ENCODE measurements at places on chromosomes 11 and 22.

DNA sequence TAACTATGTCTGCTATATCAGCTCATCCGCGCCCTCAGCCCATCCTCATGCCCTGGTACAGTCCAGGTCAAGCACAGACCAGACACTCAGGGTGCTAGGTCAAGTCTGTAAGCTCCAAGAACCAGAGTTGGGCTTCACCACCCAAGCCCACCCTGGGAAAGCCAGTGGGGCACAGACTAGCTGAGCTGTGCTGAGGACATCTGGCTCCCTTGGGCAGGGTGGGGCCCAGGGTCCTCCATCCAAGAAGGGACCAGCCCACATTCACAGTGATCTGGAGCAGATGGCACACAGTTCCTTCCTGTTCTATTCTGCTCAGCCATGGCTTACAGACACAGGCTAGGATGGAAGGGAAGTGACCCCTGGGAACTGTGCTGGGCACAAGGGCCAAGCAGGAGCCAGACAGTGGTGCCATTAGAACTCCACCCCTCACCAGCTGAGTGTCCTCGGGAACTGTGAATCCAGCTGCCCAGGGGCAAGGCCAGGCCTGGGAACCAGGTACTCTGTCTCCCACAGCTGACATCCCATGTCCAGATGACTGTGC is 9.1 kb downstream of the P2RY6 start:
- no peak for DNase-seq

DNA sequence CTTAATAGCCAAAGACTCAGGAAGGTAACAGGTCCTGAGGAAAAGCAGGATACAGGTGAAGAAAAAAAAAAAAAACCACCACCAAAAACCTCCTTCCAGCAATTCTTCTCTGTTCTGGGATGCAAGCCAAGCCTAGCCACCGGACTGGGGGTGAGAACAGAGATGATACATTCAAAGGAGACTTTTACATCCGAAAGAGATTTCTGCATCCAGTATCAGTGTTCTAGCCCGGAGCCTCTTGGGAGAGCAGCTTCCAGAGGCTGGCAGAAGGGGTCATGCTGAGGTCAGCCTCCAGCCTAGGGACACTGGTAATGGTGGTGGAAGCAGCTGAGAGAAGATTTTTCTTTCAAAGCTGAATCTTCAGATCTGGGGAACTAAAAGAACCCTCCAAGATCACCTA is 76.2 kb downstream of the KCNC1 start:
- no peak for DNase-seq

DNA sequence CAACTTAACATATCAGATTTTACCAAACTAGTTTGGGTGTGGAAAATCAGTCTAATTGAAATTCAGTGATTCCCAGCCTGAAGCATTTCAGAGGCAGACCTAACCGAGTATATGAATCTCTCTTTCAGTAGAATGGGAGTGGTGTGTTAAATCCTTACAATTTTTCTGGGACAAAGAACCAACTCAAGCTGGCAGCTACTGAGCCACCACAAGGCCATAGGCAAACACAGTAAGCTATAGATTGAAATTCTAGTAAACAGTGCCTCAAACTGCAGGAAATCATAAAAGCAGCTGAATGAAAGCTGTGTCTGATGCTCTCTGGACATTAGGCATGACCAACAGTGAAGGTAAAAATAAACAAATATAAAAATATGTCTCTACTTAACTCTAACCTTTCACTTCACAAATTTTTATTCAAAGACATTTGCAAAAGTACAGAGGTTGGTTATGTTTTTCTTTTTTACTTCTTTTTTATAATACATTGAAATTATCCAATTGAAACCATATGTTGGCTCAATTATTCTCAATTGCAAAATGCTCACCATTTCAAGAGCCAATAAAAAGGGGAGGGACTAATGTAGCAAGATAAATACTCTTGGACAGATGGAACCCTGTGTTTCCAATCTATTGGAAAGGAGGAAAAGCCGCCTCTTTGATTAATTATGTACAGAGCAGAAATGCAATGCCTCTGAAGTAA is 35.8 kb upstream of the FIBIN start:
- no peak for DNase-seq

DNA sequence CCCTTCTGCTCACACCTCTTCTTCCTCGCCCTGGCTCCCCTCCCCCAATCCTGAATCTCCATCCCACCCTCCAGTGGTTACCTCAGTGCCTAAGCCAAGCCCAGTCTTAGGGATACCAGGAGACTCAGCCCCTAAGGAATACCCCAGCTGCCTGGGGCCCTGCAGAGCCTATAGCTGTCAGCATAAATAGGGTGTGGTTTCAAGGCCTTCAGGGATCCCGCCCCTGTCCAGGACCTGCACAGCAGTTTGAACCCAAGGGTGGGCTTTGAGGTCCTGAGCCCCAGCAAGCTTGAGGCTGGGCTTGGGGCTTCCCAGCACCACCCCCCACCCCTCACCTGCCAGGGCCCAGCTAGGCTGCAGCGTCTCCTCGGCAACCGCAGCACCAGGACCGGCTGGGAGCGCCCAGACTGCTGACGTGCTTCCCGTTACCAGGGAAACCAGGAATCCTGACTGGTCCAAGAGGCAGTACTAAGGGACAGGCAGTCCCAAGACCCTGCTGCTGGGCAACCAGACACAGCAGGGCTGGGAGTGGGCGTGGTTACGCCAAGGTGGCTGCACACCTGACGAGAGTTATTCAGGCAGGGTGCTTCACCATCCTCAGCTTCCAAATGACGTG is 13.7 kb downstream of the APBB1 start:
- peak; percentile 84 for DNase-seq

DNA sequence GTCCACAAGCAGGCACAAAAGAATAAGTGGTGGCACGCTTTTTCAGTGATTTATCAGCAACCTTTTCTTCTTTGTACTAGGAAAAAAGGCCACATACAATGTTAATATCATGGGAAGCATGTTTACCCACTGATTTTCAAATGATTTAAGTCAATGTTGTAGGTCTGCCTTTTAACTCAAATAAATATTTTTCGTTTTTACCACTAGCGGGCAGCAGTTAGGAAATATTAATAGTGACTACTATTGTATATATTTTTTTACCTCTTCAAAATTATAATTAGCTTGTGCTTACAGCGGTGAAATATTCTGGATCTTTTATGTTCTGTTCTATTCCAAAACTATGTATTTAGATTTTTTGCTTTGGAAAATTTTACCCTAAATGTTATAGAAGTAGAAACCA is 6.4 kb upstream of the SLC17A6 start:
- no peak for DNase-seq

- DNase-seq: no peak
These were observed 44.9 kb downstream of the ATG16L2 start for GRCh38 chr11:72859126-72859525.

DNA sequence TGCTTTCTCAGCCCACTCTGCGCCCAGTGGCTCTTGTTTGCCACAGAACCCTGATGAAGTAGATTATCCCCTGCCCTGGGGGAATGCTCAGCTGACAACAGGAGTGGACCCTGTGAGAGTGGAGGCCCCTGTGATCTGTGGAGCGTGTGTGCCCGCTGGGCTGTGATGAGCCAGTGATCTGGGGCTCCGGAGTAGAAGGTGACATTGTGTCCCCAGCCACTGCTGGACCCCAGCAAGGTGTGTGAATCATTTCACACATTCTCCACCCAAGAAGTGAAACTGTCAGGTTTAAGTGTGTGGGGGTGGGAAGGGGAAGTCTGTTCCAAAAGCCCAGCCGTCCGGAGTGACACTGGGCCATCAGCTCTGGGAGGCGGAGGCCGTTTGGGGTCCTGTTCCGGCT is 33.1 kb upstream of the GRAMD4 start:
- no peak for DNase-seq

DNA sequence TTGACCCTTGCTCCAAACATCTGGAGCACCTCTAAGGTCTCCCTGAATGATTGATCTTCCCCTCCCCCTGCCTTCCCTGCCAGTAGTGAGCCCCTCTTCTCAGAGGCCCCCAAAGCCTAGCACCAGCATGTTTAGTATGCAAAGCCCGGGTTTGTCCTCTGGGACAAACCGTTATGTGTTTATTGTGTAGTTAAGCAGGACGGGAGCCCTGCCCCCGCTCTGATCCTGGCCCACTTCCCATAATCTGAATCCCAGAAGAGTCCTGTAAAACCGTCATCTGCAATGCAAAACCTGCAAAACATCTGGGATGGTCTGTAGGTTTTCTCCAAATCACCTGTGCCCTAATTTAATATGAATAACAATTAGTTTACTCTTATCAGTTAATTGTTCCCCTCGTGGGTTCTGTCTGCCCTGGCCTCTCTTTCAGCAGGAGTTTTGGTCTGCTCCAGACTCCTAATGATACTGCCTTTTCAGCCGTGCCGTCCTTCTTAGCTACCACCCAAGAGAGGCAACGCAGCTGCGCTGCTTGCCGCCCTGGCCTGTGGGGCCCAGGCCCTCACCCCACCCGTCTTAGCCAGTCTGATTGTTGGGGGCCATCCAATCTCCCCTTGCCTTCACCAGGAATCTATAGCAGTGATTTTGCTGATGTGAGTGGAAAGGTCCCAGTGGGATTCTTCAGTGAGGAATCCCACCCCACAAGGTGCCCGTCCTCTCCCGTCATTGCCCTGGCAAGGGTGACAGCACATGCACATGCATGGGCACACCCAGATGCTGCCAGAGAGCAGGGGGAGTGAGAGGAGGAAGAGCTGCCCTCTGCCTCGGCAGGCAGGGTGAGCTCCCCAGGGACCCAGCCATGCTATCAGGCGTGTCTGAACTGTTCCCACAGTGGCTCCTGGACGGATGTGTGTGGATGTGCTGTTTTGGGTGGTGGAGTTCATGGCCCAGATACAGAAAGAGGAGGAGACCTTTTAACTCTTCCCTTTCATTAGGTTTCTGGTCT is 3.0 kb upstream of the B3GAT1 start:
- no peak for DNase-seq

- no peak for DNase-seq
These were observed 78.8 kb upstream of the HORMAD2 start for GRCh38 chr22:30001459-30001858.

DNA sequence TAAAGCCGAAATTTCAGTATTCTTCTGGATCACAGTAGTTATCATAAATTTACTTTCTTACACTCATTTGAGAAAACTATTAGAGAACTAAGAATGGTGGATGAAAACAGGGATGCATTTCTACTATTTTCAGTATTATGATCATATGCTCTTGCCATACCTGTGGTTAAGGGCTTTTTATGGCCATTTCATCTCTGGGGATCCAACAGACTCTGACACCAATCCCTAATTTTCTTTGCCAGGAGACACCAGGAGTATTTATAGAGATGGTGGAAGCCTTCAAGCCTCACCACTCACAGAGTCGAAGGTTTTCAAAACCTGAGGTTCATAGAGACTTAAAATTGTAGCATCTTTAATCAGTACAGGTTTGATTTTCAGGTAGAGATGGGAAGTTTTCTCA is at the start of gene OR51L1:
Gene OR51L1, plus strand, starts transcription at position 301 of the 400 bp plus-strand sequence. CDS start 4,132 bp downstream, outside the sequence.
- DNase-seq: no peak

GRCh38 chr11:102112509-102112821 is 2.2 kb downstream of the YAP1 start:
- DNase-seq: no peak

- DNase-seq: peak; percentile 86
These were observed 237.5 kb downstream of the MIAT start for GRCh38 chr22:26894766-26895485.

- DNase-seq: no peak
These were observed 58.6 kb downstream of the APOL1 start for GRCh38 chr22:36311386-36312085.

DNA sequence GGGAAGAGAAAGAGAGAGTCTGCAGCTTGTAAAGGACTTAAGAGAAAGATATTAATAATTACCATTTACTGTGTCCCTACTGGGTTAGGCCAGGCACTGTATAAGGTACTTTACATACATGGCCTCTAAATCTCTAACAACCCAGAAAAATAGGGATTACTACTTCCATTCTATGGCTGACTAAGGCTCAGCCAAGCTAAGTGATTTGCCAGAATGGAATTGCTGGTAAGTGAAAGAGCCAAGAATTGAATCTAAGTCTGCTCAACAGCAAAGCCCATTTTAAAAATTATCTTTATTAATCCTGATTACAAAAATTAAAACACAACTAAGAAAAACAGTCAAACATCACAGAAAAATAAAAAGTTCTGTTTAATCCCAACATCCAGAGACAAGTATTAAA is 21.4 kb downstream of the XRRA1 start:
- no peak for DNase-seq

DNA sequence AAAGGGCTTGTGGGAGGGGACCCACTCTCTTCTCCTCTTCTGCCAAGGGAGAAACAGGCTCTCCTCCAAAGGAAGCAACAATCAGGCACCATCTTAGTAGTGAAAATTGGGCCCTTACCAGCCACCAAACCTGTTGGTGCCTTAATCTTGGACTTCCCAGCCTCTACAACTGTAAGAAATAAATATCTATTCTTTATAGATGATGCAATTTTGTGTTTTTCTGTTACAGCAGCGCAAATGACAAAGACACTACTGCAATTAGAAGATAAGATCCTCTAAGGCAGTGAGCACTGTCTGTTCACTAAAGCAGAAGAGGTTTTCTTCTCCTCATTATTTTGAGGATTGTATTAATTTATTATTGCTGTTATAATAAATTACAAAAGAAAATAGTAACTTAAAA is 691.4 kb upstream of the CCDC179 start:
- DNase-seq: no peak

DNA sequence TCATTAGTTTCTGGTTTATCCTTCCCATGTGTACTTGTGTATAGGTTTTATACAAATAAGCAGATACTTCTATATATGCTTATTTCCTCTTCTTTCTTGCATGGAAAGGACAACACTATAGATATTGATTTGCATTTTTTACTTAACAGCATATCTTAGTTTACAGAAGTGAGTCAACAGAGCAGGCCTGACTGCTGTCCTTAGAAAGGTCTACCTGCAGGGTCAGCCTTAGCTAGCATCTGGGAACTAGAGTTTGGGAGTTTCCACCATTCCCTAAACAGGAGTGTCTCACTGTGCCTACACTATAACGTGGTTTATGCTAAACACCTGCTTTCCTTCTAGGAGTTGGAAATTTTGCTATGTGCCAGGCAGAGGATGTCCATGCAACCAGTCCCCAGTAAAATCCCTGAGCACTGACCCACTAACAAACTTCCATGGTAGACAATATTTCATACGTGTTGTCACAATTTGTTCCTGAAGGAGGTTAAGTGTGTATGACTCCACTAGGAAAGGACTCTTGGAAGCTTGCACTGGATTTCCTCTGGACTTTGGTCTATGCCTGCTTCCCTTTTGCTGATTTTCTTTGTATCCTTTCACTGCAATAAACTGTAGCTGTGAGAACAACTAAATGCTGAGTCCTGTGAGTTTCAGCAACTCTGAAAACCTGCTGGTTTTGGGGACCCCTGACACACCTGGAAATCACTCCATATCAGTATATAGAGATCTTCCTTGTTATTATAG is 17.7 kb downstream of the PRR14L start:
- DNase-seq: no peak

Measured in retinal pigment epithelial cell (primary cell).